SHP77 (cell line): ENCODE measurements at places on chromosomes 4 and X.

DNA sequence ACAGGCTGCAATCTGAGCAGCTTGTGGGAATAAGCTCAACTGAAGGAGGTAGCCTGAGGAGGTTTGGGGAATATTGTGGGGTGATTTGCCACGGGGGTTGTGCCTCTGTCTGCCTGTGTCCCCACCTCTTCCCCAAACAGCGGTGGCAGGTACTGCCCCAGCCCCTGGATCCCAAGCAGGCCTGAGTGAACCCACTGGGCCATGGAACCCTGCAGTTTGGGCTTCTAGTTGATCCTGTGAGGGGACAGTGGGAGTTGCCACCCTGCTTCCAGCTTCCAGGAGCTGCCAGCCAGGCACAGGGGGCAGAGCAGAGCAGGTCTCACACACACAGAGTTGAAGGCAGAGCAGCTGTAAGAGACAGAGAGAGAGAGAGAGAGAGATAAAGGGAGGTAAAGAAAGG lies 97.4 kb downstream of the PJA1 start:
- no peak for DNase-seq

GRCh38 chrX:65017451-65017850 lies 41.2 kb upstream of the ZC4H2 start:
- no peak for DNase-seq

- DNase-seq: peak; percentile 16
Observed at GRCh38 chr4:186472948-186473347, 82.4 kb downstream of the MTNR1A start.

- DNase-seq: no peak
Observed at GRCh38 chrX:153968754-153969124, 2.9 kb downstream of the HCFC1 start.

GRCh38 chrX:149527705-149528104 lies 13.1 kb upstream of the EOLA1 start:
- DNase-seq: peak; percentile 21

- no peak for DNase-seq
Observed at GRCh38 chrX:71493111-71493613, 39.7 kb upstream of the OGT start.

DNA sequence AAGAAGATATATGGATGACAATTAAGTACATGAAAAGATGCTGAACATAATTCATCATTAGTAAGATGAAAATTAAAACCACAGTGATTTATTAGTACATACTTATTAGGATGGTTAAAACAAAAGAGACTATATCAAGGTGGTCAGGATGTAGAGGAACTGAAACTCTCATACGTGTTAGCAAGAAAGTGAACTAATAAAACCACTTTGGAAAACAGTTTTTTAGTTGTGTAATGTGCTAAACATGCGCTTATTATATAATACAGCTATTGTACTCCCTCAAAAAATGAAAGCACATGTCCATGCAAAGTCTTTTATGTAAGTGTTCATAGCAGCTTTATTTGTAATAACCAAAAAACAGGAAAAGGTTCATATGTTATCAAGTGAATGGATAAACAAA lies 89.9 kb upstream of the KCTD8 start:
- DNase-seq: no peak

DNA sequence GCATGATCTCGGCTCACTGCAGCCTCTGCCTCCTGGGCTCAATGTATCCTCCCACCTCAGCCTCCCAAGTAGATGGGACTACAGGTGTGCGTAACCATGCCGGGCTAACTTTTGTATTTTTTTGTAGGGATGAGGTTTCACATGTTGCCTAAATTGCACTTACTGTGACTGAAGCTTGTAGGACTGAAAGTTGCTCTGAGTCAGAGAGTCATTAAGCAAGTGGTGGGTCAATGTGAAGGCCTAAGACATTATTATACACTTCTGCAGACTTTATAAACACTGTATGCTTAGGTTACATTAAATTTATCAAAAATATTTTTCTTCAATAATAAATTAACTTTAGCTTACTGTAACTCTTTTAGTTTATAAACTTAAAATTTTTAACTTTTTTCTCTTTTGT lies 170.2 kb downstream of the FAT4 start:
- no peak for DNase-seq

DNA sequence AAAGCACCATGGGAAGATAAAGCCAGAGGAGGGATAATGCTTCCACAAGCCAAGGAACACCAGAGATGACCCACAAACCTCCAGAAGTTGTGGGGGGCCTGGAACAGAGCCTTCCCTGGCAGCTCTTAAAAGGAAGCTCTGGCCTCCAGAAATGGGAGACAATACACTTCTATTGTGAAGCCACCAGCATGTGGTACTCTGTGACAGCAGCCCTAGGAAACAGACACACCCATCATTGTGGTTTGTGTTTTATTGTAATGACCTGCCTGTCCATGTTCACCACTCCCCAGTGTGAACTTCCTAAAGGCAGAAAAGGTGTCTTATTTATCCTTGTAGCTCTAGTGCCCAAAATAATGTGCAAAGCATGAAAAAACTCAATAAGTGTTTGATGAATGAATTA lies 264.1 kb upstream of the GATB start:
- no peak for DNase-seq

DNA sequence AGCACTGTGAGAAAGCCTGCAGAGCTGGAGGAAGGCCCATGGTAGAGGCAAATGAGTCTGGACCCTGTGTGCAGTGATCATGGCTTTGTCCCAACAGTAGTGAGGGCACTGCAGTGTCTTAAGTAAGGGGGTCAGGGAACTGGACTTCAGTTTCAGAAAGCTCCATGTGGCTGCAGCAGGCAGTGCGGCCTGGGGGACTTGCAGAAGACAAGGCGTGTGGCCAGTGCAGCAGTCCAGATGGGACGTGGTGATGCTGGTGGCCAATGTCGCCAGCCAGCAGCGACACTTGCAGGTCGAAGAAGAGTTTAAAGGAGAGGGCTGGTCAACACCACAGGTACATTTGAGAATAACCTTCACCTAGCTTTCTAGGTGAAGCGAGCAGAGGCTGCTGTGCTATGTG lies 113.4 kb downstream of the ZNF827 start:
- no peak for DNase-seq

DNA sequence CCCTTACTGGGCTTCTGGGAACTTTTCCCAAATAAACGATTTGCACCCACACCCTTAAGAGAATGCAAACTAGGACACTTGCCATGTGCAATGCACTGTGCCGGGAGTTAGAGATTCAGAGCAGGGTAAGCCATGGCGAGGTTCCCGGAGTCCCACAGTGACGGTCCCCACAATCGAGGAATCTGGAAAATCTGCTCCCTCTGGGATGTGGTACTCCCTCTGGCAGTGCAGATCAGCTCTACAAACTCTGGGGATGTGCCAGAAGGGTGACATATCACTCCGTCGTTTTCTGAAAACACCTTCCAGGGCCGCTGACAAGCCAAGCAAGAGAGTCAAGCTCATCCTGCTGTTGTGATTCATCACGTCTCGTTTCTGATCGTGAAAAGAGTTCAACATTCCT lies 537.5 kb downstream of the BCOR start:
- no peak for DNase-seq
